H1 (cell line): ENCODE measurements at places on chromosomes 16 and 17. TPM values are rescaled to one million over a fixed set of nuclear protein-coding genes. Genes with fewer than 3 reads are reported as not detected.

The OMG gene
- total RNA-seq: not detected in 2 replicates

GRCh38 chr17:49839455-49839854 is 8.4 kb downstream of the TAC4 start:
- no peak for DNase-seq

The POLG2 gene
- 30.9 and 34.3 TPM in 2 replicates for total RNA-seq

The TOX3 gene
- 16.7 and 21.2 TPM in 2 replicates for total RNA-seq

GRCh38 chr16:87924811-87925670 is 11.3 kb downstream of the CA5A start:
- no peak for DNase-seq

The PLA2G10 gene
- total RNA-seq: 0.54 and 0.60 TPM in 2 replicates

DNA sequence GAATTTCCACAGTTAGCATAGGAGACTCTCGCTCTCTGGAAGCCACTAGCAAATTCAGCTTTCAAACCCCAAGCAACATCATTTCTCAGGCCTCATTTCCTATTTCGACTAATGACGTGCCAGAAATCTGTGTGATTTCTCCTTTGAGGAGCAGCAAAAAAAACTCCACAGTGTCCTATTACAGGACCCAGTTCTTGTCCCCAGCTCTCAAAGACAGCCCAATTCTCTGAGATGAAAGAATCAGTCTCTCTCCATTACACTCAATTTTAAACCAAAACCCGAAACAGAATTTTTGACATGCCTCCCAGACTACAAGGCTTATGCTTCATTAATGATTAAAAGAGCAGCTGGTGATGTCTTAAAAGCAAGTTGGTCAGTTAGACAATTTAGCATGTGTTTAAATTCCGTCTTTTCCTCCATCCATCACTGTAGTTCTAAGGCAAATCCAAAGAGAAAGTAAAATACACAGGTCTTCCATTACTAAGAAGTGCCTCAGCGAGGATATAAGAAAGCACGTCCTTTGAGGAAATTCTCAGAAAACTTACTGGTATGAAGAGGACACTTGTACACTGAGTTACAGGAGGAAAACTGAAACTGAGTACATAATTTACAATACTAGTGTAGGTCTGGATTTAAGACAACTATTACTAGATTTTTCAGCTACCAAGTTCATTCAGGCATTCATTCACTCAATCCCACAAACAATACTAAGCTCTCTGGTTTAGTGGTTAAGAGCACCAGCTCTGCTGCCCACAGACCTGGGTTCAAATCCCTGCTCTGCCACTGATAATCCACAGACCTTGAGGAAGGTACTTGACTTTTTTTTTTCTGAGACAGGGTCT is 12.5 kb downstream of the TOM1L2 start:
- no peak for DNase-seq

The ASPHD1 gene
- total RNA-seq: 17.8 and 18.6 TPM in 2 replicates

- no peak for DNase-seq
Measured at GRCh38 chr16:78681743-78682142, 582.3 kb downstream of the WWOX start.

The SHISA9 gene
- 39.8 and 41.9 TPM in 2 replicates for total RNA-seq

The SLC38A8 gene
- not detected in 2 replicates for total RNA-seq

DNA sequence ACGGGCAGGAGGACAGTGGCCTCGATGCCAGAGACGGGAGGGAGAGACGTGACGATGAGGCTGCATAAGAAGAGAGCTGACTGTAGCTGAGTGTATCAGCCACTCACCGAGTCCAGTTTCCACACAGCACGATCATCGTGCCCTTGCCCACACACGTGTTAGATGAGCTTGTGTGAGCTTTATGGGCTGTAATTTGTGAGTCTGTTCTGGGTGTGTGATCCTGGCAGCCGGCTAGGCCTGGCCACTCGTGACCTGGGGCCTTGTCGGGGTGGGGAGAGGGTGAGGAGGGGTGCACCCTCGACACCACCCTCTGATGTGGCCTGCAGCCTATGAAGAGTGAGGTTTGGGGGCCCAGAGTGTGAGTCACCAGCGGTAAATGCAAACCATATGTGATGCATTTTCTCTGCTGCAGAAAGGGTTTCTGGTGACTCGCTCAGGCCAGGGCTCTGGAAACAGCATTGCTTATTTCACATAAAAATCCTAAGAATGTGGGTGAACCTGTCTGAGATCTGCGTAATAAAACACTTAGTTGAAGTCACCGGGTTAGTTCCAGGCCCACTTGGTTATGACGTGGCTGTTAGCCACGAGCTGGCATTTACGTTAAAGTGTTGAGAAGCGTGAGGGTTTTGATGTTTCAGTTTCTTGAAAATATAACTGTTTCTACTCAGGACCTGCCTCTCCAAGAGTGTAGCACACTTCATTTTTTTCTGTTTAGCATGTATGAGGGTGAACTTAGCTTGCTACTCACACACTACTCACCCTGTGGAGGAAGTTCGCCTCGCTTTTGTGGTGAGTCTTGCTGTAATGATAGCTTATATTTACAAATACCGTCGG is 4.2 kb downstream of the METRNL start:
- peak; percentile 56 for DNase-seq

GRCh38 chr16:67443265-67443664 is 12.3 kb downstream of the HSD11B2 start:
- DNase-seq: no peak

- peak; percentile 82 for DNase-seq
Measured at GRCh38 chr17:2023692-2024571, 1.2 kb downstream of the RTN4RL1 start.
